Neural progenitor cell (in vitro differentiated cells): ENCODE measurements at places on chromosomes 11 and 22.

- DNase-seq, result no peak
Measured at GRCh38 chr22:22375576-22376351, 131.2 kb downstream of the VPREB1 start.

DNA sequence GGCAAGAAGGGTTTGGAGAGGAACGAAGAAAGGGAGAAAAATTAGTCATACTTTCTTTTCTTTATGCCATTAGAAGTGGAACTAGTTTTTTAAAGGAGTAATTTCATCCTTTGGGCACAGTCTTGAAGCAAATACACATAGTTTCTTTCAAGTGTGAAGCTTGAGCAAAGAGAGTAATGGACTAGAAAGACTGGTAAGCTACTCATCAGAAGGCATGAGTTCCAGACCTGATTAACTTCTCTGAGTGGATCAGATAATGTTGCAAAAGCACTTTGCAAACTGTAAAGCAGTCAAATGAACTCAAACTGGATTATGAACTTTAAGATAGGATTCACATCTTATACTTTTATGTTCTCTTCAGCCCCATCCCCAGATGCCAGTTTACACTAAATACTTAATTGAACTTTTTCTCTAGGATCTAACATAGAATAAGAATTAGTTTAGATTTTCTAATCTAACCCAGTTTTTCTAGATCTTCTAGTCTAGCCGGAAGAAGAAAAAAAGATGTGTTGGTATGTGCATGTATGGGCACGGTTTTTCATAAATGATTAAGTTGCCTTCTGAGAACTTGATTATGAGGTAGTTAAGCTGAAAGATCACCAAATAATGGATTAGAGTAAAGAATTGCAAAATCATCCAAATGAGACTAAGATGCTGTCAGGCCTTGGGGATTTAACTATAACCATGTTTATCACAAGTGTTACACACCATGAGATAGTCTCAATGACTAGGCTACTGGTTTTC lies 2.5 kb downstream of the DDIAS start:
- no peak for DNase-seq

- DNase-seq, result peak; percentile 88
Measured at GRCh38 chr11:119666463-119667131, 62.4 kb downstream of the NECTIN1 start.

DNA sequence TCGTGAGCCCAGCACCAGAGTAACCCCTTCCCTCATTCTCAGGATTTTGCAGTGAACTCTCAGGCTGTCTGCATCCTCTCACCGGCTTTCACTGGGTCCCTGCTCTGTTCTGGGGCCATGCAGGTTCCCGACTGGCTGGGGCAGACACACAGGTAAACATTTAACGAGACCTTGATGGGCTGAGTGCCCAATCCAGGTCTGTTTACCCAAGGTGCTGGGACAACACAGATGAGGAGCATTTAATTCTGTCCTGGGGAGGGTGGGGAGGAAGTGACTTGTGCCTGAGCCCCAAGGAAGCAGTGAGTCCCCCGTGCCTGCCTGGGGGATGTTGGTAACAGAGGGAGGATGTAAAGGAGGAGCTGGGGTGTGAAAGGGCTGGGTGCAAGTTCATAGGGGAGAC lies 4.4 kb downstream of the BIK start:
- DNase-seq, result no peak

GRCh38 chr11:130623670-130624668 lies 175.5 kb downstream of the ADAMTS15 start:
- peak; percentile 29 for DNase-seq

DNA sequence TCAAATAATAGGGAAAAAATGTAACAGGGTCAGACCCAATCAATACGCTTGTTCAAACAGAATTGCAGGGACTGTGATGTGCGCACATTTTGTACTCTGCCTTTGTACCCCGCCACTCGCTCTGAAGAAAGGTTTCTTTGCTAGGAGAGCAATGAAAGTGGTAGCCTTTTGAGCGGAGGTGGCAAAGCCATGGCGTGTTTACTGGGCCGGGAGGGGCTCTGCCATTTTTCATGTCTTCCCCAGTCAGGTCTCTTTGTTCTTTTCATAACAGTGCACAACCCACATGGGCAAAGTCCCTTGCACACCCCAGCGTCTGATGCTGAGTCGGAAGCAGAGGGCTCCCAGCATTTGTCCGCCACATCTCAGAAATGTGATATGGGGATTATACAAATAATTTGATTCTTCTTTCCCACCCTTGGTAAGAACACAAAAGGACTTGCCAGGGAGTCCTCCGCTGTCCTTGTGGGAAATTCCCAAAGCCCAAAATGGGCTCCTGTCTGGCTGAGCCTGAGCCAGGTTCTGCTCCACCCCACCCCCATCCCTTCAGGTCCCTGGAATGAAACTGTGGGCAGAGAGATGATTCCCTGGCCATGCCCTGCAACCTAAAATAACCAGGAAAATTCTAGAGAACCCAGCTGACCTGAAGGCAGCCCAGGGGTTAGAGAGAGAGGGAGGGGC lies 36.6 kb downstream of the C11orf58 start:
- no peak for DNase-seq

GRCh38 chr22:40414838-40415505 lies 44.6 kb downstream of the SGSM3 start:
- no peak for DNase-seq

GRCh38 chr22:44738347-44738715 lies 14.0 kb upstream of the ARHGAP8 start:
- no peak for DNase-seq
